Osteocyte (in vitro differentiated cells): ENCODE measurements at places on chromosomes 3 and 15. TPM values are rescaled to one million over a fixed set of nuclear protein-coding genes. Genes with fewer than 3 reads are reported as not detected.

GRCh38 chr3:111285694-111286093 is 214.1 kb downstream of the NECTIN3 start:
- no peaks in the 10 kb centered on the region for H3K4me1 ChIP-seq
- no peaks in the 10 kb centered on the region for H3K27me3 ChIP-seq
- no peak overlapping the region for H3K4me3 ChIP-seq

DNA sequence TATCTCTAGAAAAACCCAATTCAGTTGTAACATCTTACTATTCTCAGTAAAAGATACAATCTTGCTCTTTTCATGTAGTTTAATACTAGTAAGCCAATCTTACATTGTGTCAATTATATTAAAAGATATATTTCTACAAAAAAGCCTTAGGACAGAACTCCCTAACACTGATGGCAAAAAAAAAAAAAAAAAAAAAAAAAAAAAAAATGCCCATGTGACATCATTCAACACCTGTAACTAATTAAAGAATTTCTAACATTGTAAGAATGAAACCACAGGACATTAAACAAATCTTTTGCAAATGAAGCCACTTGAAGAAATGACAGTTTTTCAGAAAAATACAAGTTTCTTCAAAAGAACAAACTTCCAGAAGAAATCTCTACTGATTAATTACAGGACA is 119.8 kb downstream of the SUCLG2 start:
- peaks cover 2% of the 10 kb centered on the region for H3K36me3 ChIP-seq
- peaks cover 53% of the 10 kb centered on the region for H3K4me1 ChIP-seq
- no peak overlapping the region for H3K27ac ChIP-seq
- no peak overlapping the region for H3K4me3 ChIP-seq
- H3K27me3 ChIP-seq = no peaks in the 10 kb centered on the region

GRCh38 chr15:77606142-77607034 is 26.3 kb downstream of the LINGO1 start:
- DNase-seq = no peak
- no peaks in the 10 kb centered on the region for H3K27me3 ChIP-seq
- no peaks in the 10 kb centered on the region for H3K36me3 ChIP-seq
- H3K27ac ChIP-seq = no peak overlapping the region
- no peak overlapping the region for H3K4me3 ChIP-seq

DNA sequence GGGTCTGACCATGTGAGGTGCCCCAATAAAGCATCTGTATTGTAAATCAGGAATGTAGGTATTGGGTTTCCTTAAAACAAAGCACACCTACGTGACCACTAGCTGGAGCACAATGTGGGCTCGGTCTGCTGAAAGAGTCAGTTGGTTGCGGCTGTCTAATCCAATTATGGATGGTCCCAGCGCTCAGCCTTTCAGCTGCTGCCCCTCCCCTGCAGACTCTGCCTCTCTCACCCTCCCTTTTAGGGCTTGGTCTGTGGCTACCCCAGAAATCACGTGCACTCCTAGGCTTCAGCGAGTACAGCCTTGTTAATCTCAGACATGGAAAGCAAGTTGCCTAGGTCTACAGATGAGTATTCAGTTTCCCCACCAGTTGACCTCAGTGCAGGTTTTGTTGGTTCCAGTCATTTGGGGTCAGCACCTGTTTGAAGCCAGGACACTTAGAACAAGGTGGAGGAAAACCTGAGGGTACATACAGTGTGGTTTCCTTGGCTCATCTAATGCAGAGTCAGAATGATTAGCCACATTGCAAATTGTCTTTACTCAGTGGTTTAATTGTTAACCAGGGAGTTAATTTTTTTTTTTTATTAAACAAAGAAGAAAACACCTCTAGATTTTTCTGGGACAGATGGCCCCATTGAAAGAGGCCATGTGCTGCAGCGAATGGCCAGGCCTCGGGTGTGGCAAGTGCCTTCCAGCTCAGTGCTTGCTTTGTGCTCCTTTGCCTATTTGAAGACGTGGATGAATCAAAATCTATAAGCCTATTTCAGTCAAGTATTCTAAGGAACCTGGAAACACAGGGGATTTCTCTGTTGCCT is 137.7 kb downstream of the IGF1R start:
- H3K27me3 ChIP-seq = no peaks in the 10 kb centered on the region
- H3K36me3 ChIP-seq = no peaks in the 10 kb centered on the region
- H3K4me3 ChIP-seq = no peak overlapping the region
- peaks cover 57% of the 10 kb centered on the region for H3K4me1 ChIP-seq

DNA sequence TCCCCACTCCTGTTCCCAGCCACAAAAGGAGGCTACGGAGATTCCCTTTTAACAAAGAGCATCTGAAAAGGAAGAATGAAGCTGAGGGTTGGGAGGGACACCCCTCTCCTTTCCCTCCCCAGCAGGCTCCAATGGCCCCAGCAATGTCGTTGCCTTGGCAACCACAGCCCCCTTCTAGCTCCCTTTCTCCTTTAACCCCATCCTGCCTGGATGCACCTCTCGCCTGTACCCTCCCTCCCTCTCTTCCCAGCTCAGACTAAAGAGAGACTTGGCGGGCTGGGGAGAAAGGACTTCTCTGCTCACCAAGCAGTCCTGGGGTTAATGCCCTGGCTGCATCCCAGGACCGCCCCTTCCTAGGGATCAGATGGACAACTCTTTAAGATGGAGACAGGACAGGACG is 7.1 kb upstream of the RPL29 start:
- peaks cover 22% of the 10 kb centered on the region for H3K4me1 ChIP-seq
- DNase-seq = no peak
- no peak overlapping the region for H3K4me3 ChIP-seq
- H3K27ac ChIP-seq = no peak overlapping the region
- H3K36me3 ChIP-seq = no peaks in the 10 kb centered on the region

DNA sequence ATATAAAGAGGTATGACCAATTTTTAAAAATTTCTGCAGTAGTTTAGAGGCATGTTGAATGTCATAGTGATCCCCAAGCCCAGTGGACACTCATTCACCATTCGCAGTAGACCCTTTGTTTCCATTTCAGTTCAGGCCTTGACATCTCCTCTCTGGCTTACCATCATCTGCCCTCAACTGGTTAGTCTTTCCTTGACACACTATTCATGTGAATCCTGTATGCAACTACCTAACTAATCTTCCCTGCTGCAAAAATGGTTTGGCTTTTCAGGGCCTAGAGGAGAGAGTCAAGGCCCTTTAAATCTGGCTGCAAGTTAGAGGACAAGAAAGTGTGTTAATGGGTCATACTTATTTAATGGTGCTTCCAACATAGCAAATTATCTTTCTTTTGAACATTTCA is 10.9 kb downstream of the APH1B start:
- DNase-seq = no peak
- H3K27me3 ChIP-seq = no peaks in the 10 kb centered on the region
- peak overlapping the region; percentile 24 for H3K27ac ChIP-seq
- H3K36me3 ChIP-seq = peaks cover 17% of the 10 kb centered on the region
- no peak overlapping the region for H3K4me3 ChIP-seq

DNA sequence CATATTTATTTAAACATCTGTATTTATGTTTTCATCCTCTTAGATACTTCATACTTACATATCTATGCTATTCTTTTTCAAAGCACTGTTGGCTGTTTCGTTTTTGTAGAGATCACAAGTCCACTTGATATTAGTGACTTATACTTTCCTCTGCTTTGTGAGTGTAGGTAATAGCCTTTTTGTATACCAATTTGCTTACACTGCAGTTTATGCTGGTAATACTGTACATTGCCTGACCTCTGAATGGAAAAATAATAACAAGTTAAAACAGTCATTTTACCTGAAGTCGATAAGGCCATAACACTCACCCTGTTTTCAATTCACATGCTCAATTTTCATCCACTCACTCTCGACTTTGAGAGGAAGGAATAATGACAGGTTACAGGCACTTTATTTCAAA is 89.9 kb upstream of the NANOGP8 start:
- no peak overlapping the region for H3K27ac ChIP-seq
- no peak overlapping the region for H3K4me3 ChIP-seq
- H3K36me3 ChIP-seq = no peaks in the 10 kb centered on the region
- H3K4me1 ChIP-seq = peaks cover 22% of the 10 kb centered on the region

DNA sequence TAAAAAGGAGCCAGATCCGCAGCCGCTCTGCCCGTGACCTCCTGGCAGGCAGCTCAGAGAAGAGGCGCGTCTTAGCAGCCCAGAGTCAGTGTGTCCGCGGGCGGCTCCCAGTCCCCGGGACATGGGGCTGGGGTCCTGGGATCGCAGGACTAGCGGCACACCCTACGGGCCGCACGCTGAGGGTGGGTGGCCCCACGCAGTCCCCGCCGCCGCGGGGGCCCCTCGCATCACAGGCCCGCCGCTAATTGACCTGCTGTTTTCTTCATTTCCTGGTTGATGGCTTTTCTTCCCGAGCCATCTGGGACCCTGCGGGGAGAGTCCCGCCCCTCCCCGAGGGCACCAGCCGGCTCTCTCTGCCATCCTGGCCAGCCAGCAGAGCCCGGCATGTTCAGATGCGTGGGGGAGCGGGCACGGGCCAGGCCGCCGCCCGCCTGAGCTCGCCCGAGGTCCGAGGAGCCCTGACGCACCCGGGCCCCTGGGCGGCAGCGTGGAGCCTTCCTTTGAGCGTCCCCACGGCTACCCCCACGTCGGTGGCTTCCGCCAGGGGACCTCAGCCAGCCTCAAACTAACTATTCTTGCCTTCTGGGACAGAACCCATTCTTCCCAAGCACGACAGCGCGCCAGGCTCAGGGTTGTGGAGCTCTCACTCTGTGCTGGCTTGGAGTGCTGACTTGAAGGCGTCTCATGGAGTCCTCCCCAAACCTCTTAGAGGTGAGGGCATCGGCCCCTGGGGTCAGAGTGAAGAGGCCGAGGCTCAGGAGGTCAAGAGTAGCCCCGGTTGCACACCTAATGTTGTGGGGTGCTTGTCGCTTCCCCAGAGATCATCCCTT is 34.6 kb upstream of the CACNA2D3 start:
- H3K27ac ChIP-seq = no peak overlapping the region
- no peaks in the 10 kb centered on the region for H3K4me1 ChIP-seq
- peaks cover 27% of the 10 kb centered on the region for H3K27me3 ChIP-seq
- no peak for DNase-seq

The MAP1A gene
- 27.6 and 29.2 TPM in 2 replicates for total RNA-seq

The BCL6 gene
- total RNA-seq = 69.3 and 84.8 TPM in 2 replicates

DNA sequence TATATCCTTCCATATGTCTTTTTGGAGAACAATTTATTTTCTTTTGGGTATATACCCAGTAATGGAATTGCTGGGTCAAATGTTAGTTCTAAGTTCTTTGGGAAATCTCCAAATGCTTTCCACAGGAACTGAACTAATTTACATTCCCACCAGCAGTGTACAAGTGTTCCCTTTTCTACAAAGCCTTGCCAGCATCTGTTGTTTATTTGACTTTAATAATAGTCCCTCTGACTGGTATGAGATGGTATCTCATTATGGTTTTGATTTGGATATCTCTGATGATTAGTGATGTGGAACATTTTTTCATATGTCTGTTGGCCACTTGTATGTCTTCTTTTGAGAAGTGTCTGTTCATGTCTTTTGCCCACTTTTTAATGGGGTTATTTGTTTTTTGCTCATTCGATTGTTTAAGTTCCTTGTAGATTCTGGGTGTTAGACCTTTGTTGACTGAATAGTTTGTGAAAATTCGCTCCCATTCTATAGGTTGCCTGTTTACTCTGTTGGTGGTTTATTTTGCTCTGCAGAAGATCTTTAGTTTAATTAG is 48.4 kb downstream of the TMEM45A start:
- H3K4me3 ChIP-seq = no peak overlapping the region
- no peaks in the 10 kb centered on the region for H3K27me3 ChIP-seq
- DNase-seq = no peak
- peaks cover 4% of the 10 kb centered on the region for H3K4me1 ChIP-seq

- peaks cover 8% of the 10 kb centered on the region for H3K36me3 ChIP-seq
- DNase-seq = no peak
- no peaks in the 10 kb centered on the region for H3K27me3 ChIP-seq
- H3K4me1 ChIP-seq = peaks cover 12% of the 10 kb centered on the region
- no peak overlapping the region for H3K27ac ChIP-seq
- no peak overlapping the region for H3K4me3 ChIP-seq
Observed at GRCh38 chr3:13624671-13625125, 75.8 kb downstream of the FBLN2 start.

The SH3BP5 gene
- 4.5 and 5.9 TPM in 2 replicates for total RNA-seq

The DHFR2 gene
- total RNA-seq = 6.6 and 7.4 TPM in 2 replicates

GRCh38 chr3:123281929-123282328 is 80.2 kb downstream of the SEC22A start:
- H3K27ac ChIP-seq = no peak overlapping the region
- H3K4me1 ChIP-seq = no peaks in the 10 kb centered on the region
- no peak for DNase-seq

The GXYLT2 gene
- total RNA-seq = 6.5 and 7.8 TPM in 2 replicates

The DAZL gene
- not detected in 2 replicates for total RNA-seq

DNA sequence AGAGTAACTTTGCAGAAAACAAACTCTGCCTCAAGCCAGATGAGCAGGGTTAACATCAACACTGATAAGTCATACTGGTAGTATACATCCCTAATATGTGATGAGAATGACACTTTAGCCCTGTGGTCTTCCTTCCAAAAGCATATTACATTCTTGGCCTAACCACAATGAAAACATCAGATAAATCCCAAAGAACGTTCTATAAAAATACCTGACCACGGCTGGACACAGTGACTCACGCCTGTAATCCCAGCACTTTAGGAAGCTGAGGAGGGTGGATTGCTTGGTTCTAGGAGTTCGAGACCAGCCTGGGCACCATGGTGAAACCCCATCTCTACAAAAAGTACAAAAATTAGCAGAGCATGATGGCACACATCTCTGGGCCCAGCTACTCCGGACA is 4.7 kb downstream of the TMCC1 start:
- H3K27me3 ChIP-seq = no peaks in the 10 kb centered on the region
- peaks cover 42% of the 10 kb centered on the region for H3K4me1 ChIP-seq
- peaks cover 3% of the 10 kb centered on the region for H3K36me3 ChIP-seq
- no peak for DNase-seq
- peak overlapping the region; percentile 7 for H3K4me3 ChIP-seq
- peak overlapping the region; percentile 70 for H3K27ac ChIP-seq

DNA sequence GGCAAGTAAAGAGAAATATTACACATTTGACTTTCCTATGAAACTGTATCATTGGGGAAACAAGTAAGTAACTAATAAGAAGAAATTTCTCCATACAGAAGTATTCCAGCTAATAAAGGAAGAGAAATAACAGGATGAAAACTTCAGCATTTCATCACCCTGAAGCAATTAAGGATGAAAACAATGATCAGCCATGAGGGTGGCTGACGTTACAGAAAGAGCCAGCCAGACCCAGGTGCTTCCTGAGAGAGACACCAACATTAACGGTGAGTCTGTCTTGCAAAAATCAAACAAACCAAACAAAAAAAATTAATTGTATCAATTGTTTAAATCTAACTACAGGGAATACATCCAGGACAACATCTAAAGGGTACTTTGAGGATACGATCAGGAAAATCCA is 190.0 kb downstream of the ARRDC4 start:
- H3K4me3 ChIP-seq = no peak overlapping the region
- no peak overlapping the region for H3K27ac ChIP-seq
- peaks cover 11% of the 10 kb centered on the region for H3K4me1 ChIP-seq
- H3K27me3 ChIP-seq = no peaks in the 10 kb centered on the region

The MST1R gene
- total RNA-seq = 1.1 and 1.8 TPM in 2 replicates

DNA sequence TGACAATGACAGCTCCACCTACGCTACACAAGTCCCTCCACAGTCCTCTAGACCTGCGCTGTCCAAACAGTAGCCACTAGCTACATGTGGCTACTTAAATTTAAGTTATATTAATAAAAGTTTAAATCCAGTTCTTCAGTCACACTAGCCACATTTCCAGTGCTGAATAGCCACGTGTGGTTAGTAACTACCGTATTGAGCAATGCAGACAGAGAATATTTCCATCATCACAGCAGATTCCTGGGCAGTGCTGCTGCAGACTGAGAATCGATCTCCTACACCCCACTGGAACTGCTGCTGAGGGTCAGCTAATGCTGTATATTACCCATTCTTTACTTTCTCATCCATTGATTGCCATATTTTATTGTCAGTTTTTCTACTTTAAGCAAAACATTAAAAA is 40.9 kb downstream of the HDC start:
- H3K4me1 ChIP-seq = no peaks in the 10 kb centered on the region
- H3K27me3 ChIP-seq = peaks cover 7% of the 10 kb centered on the region
- H3K4me3 ChIP-seq = no peak overlapping the region
- H3K36me3 ChIP-seq = no peaks in the 10 kb centered on the region
- no peak for DNase-seq

The ZNF660 gene
- 6.7 and 11.2 TPM in 2 replicates for total RNA-seq
